ENCODE measurements at places on chromosomes 2 and 18.
A peak's percentile ranks its signal among the peaks of the same experiment; 100 is the strongest.

DNA sequence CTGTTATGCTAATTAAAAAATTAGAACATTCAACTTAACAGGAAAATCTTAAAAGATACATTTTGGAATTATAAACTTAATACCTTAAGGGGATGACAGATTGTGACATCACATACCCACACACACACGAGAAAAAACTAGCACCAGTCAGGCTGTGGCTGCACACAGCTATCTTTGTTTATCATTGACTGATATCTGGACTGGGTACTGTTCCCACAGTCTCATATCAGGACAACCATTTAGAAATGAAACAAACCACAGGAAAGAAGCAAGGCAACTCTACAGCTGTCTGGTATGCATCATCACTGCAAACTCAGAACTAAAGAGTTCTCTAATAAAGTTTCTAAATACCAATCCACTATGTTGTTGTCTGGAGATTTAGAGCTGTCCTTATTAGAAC, 210.9 kb upstream of the SMAD7 start:
- peak; percentile 47 for DNase-seq

DNA sequence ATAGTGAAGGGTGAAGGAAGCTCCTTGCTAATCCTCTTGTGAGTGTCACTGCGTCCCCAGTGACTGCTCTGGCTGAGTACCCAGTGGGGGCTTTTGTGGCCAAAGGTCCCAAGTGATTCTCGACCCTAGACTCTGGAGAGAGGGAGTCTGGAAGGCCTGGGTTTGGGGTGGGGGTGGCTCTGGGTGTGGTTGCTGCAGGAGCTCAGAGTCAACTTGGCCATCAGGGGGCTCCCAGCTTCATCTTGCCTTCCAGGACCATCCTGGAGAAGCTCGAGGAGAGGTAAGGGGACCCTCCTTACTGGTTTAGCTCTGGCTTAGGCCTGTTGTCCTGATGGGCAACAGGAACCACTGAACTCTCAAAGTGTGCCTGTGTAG, 592 bp downstream of the PSD4 start:
- no peak for DNase-seq

DNA sequence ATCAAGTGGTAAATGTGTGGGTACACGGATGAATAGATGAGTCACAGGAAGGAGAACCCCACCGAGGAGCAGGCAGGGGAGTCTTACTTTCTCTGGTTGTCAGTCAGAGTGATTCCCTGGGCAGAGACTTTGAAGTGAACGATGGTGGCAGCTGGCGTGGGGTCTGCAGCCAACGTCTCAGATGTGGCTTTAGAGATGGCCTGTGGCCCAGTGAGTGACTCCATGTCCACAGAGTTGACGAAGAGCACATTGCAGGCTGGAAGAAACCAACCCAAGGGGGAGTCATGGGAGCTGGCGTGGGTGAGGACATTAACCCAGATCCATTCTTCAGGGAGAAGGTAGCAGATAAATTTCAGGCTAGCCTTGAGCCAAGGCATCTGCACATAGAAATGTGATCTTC, 193.1 kb downstream of the TNS1 start:
- no peak for DNase-seq

DNA sequence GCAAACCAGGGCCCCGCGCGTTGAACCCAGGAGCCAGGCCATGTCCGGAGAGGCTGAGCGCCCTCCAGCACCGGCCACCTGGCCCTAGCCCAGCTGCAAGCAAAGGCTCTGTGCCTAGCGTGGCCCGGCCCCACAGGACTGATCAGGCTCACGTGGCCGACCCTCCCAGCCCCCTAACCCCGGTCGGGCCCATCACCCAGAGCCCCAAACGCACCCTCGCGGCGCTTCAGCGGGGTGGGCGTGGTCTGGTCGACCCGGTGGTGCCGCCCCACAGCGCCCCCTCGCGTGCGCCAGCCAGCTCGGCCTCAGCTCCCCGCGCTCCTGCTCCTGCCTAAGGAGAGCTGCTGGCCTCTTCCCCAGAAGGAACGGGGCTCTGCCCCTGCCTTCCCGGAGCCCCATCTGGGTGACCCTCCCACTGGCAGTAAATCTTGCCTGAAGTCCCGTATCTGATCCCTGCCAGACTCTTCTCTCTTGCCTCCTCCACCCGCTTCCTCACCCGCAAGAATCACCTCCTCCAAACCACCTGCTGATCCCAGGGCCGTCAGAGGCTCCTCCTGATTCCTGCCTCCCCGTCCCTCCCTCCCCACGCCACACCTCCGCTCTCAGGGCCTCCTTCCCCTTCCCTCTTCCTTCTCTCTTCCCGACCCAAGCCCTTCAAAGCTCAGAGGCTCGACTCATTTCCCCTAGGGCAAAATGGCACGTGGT, 12.3 kb upstream of the TEX51 start:
- DNase-seq = peak; percentile 38

- no peak for DNase-seq
These were observed 161.5 kb downstream of the CAPN13 start for GRCh38 chr2:30645745-30646119.

GRCh38 chr2:43846140-43846793, 7.5 kb downstream of the ABCG8 start:
- no peak for DNase-seq

- DNase-seq = peak; percentile 95
These were observed 24.2 kb upstream of the C2orf42 start for GRCh38 chr2:70214953-70215549.

- DNase-seq = peak; percentile 95
These were observed 54.9 kb downstream of the FHOD3 start for GRCh38 chr18:36352384-36352783.

DNA sequence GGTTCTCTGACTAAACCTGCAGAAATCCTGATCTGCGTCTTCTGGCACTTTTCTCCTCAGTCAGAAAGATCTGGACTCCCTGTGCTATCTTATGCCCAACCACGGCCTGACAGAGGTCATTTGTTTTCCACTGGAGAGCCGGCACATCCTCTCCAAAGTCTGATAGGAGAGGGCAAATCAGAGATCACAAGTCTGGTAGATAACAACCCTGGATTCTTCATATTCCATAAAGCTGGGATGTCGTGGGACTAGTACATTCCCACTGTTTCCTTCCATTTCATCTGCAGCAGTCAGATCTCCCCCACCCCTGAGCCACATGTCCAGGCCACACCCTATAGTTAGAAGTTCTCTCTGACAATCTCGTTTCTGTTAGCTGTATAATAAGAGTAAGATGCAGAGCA, 157.0 kb downstream of the MGAT5 start:
- no peak for DNase-seq

DNA sequence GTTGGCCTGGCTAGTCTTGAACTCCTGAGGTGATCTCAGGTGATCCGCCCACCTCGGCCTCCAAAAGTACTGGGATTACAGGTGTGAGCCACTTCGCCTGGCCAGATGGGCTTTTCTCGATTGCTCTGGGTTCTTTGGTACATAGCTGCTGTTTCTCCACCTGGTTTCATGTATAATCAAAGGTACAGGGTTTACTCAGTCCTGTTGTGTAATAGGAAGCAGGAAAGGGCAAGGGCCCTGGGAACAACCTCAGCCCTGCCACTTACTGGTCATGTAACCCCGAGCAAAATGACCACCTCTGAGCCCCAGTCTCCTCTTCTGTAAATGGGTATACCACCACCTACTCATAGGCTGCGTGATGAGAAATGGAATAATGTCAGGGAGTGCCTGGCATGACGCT, 34.0 kb downstream of the RMC1 start:
- DNase-seq = no peak

GRCh38 chr2:234289834-234290590, 206.9 kb downstream of the ARL4C start:
- peak; percentile 88 for DNase-seq

DNA sequence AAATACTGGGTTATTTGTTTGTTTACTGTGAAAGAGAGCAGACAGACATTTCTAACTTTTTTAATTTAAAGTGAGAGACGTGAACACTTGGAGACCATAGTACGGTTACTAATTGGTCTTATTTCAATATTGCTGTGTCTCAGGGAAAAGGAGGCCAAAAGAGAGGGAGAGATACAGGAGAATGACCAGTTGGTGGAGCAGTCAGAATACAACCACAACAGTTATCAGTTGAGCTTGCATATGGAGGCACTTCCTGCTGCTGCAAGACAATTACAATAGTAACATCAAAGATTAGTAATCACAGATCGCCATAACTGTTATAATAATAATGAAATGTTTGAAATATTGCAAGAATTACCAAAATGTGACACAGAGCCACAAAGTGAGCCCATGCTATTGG, 58.2 kb downstream of the TWSG1 start:
- DNase-seq = no peak

- DNase-seq = peak; percentile 32
These were observed 119.6 kb downstream of the ZFP36L2 start for GRCh38 chr2:43106559-43107527.

GRCh38 chr2:79622508-79622907, 109.7 kb downstream of the CTNNA2 start:
- DNase-seq = peak; percentile 11

- no peak for DNase-seq
These were observed 598 bp upstream of the C2orf69 start for GRCh38 chr2:199910338-199911051.

GRCh38 chr2:238243496-238244076, 3.7 kb upstream of the HES6 start:
- no peak for DNase-seq

- DNase-seq = peak; percentile 90
These were observed 113.4 kb upstream of the PKDCC start for GRCh38 chr2:41934329-41934958.

DNA sequence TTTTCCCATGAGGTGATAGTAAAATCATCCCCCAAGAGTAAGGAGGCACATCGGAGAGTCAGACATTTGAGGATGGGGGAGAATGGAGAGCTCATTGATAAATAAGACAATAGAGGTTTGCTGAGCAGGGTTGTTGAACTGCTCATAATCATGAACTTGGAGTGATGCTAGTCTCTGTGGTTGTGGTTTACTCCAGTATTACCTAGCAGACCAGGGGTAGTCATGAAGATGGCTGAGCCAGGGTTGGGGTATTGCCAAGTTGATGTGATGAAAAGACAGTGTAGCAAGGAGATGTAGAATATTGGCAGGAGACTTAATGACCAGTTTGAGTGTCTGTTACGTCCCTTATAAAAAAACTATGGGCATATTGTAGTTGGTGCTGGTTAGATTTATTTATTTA, 25.4 kb downstream of the CYBRD1 start:
- peak; percentile 72 for DNase-seq

DNA sequence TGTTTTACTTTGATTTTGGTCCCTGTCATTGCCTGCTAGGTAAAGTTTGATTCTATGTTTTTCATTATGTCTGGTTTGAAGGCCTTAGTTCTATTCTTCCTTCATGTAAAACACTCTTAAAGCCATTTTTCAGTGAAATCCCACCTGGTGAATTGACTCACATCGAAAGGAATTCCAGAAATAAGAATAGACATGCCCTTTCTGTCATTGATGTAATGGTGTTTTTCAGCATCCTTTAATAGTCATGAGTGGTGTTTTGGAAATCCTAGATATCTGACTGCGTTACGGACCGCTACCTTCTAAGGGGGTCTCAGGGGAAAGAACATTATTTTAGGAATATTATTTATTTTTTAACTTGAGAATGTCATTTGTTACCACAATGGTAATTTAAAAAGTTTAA, 104.5 kb upstream of the ZEB2 start:
- DNase-seq = no peak

GRCh38 chr2:137838255-137839092, 125.8 kb upstream of the HNMT start:
- peak; percentile 47 for DNase-seq

GRCh38 chr2:165056564-165056963, 101.2 kb upstream of the SLC38A11 start:
- DNase-seq = no peak

DNA sequence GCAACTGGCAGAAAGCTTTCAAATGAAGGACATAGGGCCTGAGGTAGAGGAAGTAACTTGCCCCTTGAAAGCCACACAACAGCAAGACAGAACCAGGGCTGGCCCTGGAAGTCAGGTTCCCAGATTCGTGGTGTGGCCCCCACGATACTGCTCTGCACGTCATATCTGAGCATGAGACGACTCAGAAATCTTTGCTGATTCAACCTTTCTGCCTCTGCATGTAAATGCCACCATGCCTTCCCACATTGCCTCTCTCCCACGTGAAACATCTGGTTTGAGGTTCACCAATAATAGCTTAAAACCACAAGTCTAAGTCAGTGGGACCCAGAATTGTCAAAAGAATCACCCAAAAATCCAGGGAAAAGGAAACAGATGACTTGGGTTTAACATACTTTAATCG, 214.0 kb upstream of the TRIB2 start:
- peak; percentile 86 for DNase-seq

DNA sequence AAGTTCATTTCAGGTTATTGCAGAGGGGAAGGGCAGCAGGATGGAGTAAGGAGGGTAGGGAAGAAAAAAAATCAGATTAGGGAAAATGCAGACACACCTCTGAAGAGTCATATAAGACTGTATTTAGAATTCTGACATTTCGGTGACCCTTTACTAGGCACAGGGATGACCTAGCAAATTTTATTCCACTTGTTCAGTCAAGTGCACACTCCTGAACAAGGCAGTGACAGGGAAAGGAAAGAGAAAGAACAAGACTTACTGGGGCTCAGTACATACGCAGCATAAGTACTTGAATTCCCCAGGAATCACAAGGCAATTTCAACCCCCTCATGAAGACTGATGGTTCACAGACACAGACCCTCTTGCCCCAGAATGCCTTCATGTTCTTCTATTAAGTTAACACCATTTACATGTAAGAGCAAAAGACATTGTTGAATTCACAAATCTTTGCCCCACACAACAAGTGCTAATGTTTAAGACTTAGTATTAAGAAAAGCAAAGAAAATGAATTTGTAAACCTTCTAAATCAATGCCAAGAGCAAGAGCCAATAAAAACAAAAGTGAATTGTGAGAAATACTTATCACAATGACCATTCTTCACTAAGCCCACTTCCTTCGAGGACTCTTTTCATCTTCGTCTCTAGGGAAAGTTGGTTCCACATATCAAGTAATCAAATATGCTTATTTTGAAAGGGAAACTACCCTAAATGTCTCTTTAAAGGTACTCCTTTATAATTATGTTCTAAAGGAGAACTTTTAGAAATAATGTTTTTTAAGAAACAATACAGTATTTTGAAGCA, 47.0 kb downstream of the COBLL1 start:
- no peak for DNase-seq

Measured in fibroblast of upper back skin (primary cell).